ENCODE measurements at places on chromosomes 4 and X. TPM values are rescaled to one million over a fixed set of nuclear protein-coding genes. Genes with fewer than 3 reads are reported as not detected.

- no peak for DNase-seq
Measured at GRCh38 chr4:119570401-119570800, 58.2 kb downstream of the PDE5A start.

GRCh38 chr4:95045429-95045828, 287.7 kb downstream of the BMPR1B start:
- DNase-seq: no peak

GRCh38 chr4:75612306-75612705, 18.0 kb downstream of the CDKL2 start:
- no peak for DNase-seq

- peak; percentile 15 for DNase-seq
Measured at GRCh38 chrX:13198056-13198761, 121.6 kb downstream of the ATXN3L start.

- no peak for DNase-seq
Measured at GRCh38 chr4:110106931-110107296, 91.5 kb downstream of the ELOVL6 start.

DNA sequence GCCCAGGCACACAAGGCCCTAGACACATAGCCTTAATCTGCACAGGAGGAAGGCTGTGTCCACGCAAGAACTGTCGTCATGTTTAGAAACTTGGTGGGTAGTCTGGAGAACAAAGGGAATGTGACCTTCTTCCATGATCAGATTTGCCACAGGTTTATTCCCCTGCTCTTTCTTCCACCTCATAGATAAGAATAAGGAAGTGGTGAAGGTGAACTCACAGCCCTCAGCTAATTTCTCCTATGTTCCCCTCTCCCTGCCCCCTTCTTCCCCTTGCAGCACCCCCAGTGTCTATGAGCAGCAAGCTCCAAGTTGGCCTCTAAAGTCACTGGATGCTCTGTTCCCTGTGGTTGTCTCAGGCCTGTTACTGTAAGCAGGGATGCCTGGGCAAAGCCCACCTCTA, 39.8 kb upstream of the LAS1L start:
- no peak for DNase-seq

DNA sequence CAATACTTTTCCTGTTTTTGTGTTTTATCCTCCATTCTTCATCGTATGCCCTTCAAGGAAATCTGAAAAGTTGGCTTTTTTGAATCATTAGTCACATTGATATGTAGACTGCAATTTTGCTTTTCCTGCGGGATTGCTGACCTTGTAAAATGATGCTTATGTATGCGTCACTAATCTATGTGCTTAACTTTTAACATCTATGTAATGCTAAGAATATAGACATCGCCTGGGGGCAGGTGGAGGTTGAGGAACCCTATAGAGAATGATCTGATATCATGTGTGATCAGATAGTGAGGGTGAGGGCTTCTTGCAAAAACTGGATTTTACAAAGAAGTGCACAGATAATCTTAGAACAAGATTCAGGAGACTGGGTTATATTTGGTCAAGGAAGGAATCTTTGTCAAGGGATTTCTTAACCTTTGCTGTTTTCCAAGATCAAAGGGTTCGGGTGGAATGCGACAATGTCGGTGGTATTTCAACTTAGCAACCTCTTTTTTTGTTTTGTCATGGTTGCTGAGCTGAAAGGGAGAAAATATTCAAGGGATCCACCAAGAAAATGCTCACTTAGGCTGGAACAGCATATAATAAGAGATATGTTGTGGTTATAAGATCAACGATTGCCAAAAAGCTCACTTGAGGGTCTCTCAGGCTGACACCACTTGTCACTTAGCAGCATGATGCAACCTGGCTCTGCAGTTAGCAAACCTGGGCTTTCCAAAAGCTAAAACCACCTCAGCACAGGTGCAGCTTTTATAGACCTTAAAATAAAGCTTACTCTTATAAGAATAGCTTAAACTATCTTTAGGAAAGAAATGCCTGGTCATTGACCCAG, 70.6 kb upstream of the PUDP start:
- DNase-seq: no peak

DNA sequence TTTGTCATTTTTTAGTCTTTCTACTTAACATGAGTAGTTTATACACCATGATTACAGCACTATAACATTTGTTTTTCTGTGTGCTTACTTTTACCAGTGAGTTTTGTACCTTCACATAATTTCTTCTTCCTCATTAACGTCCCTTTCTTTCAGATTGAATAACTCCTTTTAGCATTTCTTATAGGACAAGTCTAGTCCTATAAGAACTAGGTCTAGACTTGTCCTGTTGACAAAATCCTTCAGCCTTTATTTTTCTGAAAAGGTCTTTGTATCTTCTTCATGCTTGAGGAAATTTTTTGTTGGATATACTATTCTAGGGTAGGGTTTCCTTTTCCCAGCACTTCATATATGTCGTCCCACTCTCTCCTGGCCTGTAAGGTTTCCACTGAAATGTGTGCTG, 253.3 kb upstream of the ARHGAP24 start:
- DNase-seq: no peak

DNA sequence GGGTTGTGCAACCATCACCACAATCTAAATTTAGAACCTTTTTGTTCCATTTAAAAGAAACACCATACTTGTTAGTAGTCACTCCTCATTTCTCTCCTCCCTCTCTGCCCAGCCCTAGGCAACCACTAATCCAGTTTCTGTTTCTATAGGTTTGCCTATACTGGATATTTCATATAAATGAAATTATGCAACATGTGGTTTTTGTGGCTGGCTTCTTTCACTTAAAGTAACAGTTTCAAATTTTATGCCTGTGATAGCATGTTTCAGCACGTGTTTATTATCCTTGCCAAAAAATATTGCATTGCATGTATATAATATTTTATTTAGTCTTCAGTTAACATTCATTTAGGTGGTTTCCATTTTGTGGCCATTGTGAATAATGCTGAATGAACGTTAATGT, 437.6 kb downstream of the IL1RAPL1 start:
- DNase-seq: no peak

- DNase-seq: peak; percentile 82
Measured at GRCh38 chrX:149881081-149881711, at the start of gene MAGEA8. TSS of gene MAGEA8 (plus strand) at chrX:149881183. CDS start at chrX:149884273, 3,090 bp downstream.

DNA sequence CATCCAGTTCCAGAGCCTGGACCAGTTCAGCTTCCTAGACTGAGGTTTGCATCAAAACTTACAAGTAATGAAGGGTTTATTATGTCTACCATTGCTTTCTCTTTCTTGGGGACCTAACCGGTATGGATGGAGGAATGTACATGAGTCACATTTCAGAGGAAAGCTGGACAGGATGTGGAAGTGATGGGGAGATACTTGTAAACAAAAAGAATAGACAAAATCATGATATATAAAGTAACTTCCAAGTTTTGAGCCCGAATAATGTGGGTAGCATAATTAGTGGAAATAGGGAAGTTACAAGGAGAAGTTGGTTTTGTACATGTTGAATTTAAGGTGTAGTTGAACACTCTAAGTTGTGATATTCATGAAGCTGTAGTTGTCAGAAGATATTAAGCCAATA, 15.0 kb downstream of the FNIP2 start:
- DNase-seq: no peak

- no peak for DNase-seq
Measured at GRCh38 chr4:37837446-37837845, 11.0 kb downstream of the PGM2 start.

- no peak for DNase-seq
Measured at GRCh38 chr4:180456928-180457327, 1786.3 kb upstream of the TENM3 start.

DNA sequence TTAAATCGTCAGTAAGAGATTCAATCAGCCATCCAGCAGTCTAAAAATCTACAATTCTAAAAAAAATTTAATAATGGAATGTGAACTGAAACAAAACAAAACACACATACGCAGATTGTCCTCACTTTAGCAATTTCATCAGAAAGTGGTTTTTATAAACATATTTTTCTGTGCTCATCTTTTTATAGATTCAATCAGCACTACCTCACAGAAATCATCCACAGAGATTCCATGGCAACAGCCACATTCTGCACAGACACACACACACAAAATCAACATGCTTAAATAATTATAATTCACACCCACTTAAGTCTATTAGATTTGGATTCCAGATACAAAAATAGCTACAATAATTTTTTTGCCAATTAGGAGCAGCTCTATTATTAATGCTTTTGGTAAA, 149.0 kb upstream of the KCNIP4 start:
- DNase-seq: no peak

GRCh38 chr4:123443401-123444289, 47.0 kb downstream of the SPRY1 start:
- DNase-seq: peak; percentile 39

- DNase-seq: peak; percentile 64
Measured at GRCh38 chr4:155208258-155209054, at the start of gene NPY2R. TSS of gene NPY2R (plus strand) at chr4:155208636. CDS start at chr4:155213940, 5,304 bp downstream.

- DNase-seq: peak; percentile 58
Measured at GRCh38 chr4:145557720-145558119, 61.5 kb upstream of the MMAA start.

The TMPRSS11A gene
- not detected for total RNA-seq

The REPS2 gene
- total RNA-seq: 0.31 TPM

The ARL9 gene
- not detected for total RNA-seq

The CENPE gene
- total RNA-seq: 10.6 TPM

The TAF9B gene
- 41.5 TPM for total RNA-seq

The HTN3 gene
- not detected for total RNA-seq

The CT45A3 gene
- total RNA-seq: not detected

The BST1 gene
- total RNA-seq: 1.00 TPM
